CD8-positive, alpha-beta T cell (primary cell): ENCODE measurements at places on chromosomes 2 and 18.

DNA sequence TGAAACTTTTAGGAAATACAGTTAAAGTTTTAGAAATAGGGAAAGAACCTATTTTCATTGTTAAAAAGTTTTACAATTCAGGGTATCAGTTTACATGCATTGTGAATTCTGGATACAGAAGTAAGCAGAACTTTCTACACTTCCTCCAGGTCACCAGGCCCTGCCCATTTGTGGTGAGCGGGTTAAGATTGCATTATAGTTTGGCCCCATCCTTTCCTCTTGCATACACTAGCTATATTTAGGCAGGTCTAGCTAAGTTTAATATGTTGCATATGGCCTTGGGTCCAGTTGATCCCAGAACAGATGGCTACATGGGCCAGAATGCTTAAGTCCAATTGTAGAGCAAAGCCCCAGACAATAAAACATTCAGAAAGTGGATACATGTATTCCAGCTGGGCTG is 4.8 kb downstream of the VWA3B start:
- DNase-seq, result no peak

- DNase-seq, result no peak
These were observed 671.0 kb upstream of the SOX11 start for GRCh38 chr2:5021136-5021535.

DNA sequence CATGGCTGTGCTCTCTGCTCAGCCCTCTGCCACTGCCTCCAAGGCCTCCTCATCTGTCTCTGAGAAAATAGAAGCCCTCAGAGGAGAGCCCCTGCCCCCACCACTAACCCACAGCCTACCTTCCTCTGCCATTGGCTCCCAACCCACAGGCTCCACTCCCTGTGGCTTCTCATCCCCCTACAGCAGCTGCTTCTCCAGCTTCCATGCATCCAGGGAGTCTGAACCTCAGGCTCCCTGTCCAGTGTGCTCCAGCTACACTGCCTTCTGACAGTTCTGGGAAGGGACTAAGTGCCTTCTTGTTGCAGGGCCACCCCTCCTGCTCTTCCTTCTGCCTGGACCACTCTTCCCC is 29.3 kb downstream of the COL6A3 start:
- DNase-seq, result no peak

DNA sequence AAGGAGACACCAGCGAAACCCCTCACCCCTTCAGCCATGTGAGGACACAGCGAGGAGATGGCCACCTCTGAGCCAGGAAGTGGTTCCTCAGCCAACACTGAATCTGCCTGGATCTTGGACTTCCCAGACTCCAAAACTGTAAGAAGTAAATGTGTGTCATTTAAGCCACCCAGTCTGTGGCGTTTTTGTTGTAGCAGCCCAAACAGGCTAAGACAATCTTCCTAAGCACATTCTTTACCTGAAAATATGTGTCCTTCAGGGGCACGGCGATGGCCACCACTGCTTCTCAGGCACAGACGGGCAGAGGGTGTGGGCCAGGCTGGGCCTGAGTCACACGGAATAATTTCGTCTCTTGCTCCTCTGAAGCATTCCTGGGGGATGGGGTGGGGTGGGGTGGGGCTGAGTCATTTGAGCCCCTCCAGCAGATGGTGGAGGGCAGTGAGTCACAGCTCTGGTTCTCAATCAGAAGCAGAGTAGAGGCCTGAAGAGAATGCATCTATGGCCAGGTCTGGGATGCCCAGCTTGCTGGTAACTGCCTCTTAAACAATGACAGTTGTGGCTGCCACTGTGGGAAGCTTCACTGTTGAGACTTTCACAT is 142.4 kb downstream of the CAPN13 start:
- no peak for DNase-seq

GRCh38 chr2:12326449-12327190 is 390.1 kb upstream of the TRIB2 start:
- no peak for DNase-seq

- DNase-seq, result no peak
These were observed 202.5 kb upstream of the RBMS1 start for GRCh38 chr2:160696087-160696452.

- DNase-seq, result no peak
These were observed 5.0 kb upstream of the GYPC start for GRCh38 chr2:126650994-126651393.

- no peak for DNase-seq
These were observed 7.6 kb downstream of the TRIP12 start for GRCh38 chr2:229914171-229914570.

DNA sequence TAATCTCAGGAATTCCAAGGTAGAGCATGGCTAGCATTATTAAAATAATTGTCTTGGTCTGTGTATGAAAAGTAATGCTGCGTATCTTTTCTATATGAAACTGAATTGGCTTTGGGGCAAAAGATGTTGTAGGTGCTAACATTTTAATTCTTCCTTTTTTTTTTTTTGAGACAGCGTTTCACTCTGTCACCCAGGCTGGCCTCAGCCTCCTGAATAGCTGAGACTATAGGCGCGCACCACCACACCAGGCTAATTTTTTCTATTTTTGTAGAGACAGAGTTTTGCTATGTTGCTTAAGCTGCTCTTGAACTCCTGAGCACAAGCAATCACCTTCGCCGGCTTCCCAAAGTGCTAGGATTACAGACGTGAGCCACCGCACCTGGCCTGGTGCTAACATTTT is 172.6 kb upstream of the STON1 start:
- no peak for DNase-seq

- peak; percentile 8 for DNase-seq
These were observed 26.3 kb downstream of the MRPL35 start for GRCh38 chr2:86225581-86225980.

DNA sequence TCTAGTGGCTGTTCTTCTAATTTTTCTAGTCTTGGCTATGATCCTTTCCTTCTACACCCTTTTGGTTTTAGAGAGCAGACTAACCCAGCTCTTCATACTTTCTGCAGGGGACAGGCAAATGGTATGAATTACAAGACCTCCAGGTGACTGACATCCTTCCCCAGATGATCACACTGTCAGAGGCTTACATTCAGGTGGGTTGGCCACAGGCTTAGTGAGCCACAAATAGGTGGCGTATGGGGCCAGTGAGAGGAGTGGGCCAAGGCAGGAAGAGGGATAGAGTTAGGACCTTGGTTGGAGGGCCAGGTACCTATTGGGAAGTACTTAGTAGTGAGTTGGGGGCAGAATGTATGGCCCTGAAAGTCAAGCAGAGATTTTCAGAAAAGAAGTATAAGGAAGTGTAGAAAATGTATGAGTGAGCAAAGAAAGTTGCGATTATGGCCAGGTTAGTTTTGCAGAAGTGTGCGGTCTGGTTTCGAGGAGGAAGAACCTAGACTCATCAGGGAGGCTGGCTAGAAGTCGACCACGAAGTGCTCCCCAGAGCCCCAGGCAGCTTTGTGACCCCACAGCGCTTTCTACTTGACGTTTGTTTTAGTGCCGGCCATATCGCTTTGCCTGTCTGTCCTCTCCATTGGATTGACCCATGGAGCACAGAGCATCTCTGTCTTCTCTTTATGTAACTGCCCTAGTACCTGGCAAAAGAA is 20.0 kb downstream of the SFTPB start:
- DNase-seq, result no peak

DNA sequence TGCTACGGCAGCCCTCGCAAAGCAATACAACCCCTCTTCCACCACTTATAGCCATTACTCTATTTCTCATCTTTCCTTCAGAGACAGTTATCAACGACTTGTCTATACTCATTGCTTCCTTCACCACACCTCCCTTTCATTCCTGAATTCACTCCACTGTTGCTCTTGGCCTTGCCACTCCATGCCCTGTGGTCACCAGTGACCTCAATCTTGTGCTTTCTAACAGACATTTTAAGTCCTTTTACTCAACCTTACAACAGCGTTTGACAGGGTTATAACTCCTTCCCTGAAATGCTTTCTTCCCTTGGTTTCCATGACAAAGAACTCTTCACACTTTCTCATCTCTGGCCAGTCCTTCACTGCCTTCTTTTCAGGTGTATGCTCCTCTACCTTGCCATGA is 90.6 kb upstream of the CCDC141 start:
- DNase-seq, result no peak

- no peak for DNase-seq
These were observed 558.6 kb downstream of the DCC start for GRCh38 chr18:52898485-52899058.

- no peak for DNase-seq
These were observed 245.6 kb downstream of the ANAPC1 start for GRCh38 chr2:111638274-111638877.

GRCh38 chr2:164722616-164723338 is 101.5 kb upstream of the GRB14 start:
- DNase-seq, result no peak

DNA sequence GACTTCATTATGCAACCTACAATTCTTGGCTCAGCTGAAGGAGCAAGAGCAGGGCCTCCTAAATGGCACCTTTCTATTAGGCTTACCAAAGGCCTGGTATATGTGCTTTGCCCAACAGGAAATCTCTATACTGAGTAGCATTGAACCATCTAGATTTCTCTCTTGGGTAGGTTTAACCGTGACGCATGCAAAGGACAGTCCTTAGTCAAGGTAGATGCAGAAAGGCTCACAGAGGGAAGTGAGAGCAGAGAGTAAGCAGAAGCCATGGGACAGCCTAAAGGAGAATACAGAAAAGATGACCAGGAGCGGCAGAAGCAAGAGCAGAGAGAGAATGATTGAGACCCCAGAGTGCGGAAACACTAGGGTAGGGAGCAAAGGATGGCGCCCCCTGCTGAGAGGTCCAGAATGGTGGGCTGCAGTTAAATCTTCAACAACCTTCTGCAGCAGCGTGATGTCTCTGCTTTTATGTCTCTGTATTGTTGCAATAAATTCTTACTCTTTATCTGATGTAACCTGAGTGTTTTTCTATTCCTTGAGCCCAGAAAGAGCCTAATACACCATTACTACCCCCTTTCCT is 4.7 kb upstream of the OSBPL1A start:
- peak; percentile 9 for DNase-seq

DNA sequence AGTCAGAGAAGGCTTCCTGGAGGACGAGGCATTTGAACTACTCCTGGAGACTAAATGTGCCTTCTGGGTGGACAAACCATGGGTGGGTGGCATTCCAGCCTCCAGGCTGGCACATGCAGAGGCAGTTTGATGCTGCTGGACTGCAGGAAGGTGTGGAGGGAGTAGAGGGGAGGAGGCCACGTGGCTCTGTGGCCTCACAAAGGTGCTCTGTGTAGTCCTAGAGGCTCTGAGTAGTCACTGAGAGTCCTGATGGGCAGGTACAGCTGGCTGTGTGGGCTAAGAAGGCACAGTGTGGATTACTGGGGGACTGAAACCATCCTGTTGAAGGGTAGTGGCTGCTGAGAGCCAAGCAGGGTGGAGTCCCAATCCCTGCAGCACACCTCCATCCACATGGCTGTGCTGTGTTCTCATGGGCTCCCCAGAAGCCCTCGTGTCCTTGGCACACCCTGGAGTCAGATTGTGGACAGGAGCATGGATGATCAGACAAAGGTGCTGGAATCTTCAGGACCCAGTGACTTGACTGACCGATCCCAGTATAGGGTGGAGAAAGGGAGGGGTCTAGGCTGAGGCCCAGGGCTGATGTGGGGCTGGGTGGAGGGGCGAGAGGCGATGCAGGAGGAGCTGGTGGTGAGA is 87.4 kb upstream of the HS6ST1 start:
- no peak for DNase-seq

- no peak for DNase-seq
These were observed 302.4 kb downstream of the PLCL1 start for GRCh38 chr2:198106621-198107385.

GRCh38 chr2:188978291-188979081 is 4.3 kb downstream of the COL3A1 start:
- no peak for DNase-seq

DNA sequence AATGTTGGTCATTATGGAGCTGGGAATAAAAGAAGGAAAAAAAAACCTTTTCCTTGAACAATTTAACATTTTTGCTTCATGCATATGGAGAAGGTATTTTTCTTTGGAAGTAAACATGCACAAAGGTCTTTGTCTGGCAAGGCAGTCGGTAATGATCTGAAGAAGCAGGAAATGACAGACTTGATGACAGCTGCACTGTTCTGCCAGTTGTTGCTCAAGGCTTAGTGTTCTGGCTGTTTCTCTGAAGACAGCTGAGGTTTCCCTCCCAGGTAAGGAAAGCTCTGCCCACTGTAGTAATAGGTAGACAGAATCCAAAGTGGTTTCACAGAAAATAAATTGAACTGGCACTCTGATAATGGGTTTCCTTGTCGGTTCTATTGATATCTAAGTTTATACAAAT is 308.4 kb upstream of the GCFC2 start:
- DNase-seq, result no peak

DNA sequence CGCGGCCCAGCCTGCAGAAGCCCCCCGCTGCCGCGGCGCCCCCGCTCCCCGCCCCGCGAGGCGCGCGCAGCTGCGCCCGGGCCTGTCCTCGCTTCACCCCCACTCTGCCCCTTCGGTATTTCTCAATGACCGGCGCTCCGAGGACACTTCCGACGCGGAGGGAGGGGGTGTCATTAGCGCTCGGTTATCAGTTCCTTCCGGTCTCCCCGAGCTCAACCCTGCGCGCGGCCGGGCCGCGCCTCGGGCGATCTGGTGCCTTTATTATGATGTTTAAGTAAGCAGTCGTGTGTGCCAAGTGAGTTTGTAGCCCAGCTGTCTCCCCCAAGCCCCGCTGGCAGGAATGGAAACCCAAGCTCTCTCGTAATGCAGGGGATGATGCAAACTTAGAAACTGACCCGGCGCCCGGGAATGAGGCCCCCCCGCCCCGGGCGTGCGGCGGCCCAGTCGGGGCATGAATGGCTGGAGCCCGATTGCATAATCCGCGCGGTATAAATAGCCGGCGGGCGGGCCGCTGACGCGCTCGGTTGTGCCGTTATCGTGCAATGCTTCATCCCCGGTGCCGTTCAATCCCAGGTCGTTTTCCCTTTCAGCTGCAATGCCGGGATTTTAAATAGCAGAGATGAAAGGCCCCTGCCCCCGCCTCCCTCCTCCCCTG is 3.9 kb upstream of the SPRED2 start:
- DNase-seq, result peak; percentile 16

- DNase-seq, result no peak
These were observed 21.2 kb downstream of the GRB14 start for GRCh38 chr2:164599954-164600589.

DNA sequence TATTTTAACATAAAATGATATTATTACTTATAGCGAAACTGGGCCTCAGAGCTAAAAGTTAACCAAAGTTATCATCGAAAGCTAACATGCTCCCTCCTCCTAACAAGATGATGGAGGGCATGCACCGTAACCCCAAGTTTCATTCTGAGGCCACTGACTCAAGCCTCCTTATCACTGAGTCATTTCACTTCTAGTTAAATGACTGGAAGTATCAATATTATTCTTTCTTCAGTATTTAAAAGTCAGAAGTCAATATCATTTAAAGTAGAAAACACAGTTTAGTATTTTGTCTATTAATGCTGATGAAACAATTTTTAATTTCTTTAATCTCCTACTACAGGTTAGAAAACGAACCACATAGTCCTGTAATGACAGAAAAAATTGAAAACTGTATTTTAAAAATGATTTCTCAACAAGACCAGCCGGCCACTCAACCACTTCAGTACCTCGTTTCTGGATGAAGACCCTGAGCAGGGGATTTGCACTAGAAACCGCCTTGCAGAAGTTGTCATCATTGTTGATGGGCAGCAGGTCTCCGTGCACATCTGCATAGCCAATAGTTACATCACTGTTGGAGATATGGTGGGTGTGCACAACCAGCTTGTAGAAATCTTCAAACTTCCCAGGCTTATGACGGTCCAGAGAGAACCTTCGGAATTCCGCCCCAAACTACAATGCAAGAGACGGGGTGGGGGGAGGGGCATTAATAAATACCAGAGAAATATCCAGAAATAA is 44.9 kb downstream of the PARD6G start:
- DNase-seq, result no peak

- no peak for DNase-seq
These were observed 360.0 kb downstream of the RND3 start for GRCh38 chr2:150127346-150127990.

GRCh38 chr2:58019229-58019628 is 27.4 kb upstream of the VRK2 start:
- no peak for DNase-seq
